ENCODE measurements at places on chromosomes 5 and 9.

DNA sequence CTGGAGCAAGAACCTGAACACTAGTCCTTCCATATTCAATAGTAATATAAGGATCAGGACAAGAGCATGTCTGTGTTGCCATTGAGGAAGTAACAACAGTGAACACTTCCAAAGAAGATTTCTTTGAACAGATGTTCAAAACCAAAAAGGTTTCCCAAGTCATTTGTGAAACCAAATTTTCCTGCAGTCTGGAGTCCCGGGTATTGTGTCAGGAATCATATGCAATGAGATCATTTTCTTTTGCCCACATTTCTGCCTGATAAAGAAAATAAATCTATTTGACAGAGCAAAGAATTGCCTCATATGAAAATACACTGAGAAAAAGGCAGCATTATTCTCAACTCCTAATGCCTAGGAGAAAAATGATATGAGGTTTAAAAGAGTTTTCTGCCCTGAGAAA, 151.7 kb downstream of the SNX18 start:
- DNase-seq: no peak

GRCh38 chr9:114461468-114461867, 43.8 kb downstream of the WHRN start:
- no peak for DNase-seq

- no peak for DNase-seq
Observed at GRCh38 chr9:73037613-73038012, 84.8 kb upstream of the ALDH1A1 start.

DNA sequence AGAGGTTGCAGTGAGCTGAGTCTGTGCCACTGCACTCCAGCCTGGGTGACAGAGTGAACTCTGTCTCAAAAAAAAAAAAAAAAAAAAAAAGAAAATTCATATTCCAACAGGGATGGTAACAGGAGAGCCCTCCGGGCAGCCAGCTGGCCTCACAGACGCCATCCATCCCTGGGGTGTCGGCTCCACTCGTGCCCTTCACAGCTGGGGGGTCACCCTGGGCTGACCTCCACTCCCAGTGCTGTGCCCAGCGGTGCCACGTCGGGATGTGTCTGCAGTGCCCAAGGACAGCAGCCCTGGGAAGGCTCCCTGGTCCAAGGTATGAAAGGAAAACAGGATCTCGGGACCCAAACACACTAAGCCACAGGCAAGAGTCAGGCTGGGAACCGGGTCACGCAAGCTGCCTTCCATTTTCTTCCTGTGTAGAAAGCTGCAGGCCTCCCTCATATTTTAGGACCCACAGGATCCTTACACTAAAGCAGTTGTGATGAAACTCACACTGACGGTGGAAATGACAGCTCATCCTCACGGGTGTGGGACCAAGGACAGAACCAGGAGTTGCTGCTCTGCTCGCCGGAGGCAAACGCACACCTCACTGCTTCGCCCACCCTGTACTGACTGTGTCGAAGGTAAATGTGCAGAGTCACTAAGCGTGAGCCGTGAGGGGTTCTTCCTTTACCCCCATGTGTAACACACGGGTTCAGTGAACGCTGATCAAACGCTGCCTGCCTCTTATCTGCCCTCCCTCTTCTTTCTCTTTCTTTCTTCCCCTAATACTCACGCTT, 5.3 kb downstream of the SLC12A7 start:
- no peak for DNase-seq

- no peak for DNase-seq
Observed at GRCh38 chr9:134681061-134681661, 39.6 kb downstream of the COL5A1 start.

- DNase-seq: no peak
Observed at GRCh38 chr5:151675611-151676313, 11.0 kb downstream of the SPARC start.

DNA sequence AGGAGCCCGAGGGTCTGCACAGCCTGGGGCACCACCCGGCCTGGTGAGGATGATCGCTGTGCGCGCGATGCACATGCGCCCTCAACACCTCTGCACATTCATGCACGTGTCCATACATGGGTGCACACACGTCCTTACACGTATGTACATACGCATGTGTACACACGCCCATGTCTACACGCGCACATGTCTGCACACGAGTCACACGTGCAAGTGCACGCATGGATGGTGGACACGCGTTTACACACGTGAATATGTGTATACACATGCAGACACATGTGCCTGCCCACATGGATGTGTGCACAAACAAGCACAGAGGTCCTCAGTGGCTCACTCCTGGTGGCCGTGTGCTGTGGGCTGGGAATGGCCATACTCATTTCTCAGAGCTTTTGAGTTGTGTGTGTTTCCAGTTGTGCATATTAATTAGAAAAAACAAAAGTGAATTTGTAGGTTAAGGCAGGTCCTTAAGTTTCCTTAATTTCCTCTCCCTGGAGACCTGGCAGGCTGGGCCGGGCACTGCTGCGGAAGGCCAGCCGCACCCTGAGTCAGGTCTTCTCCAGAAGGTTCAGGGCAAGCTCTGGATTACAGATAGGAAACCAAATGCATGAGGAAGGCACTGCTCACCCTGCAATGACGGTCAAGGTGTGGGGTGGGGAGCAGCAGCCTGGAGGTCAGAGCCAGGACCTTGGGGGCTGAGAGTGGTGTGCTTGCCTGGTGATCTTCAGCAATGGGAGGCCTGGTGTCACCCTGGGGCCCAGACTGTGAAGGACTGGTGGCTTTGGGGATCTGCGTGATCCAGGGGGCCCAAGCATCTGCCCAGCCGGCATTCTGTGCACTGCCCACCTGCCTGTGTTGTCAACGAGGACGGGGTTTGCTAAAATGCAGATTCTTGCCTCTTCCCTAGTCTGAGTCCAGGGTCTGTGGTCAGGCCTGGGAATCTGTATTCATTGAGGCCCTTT, 1.3 kb upstream of the RNU6ATAC start:
- peak; percentile 49 for DNase-seq

Measured in activated CD4-positive, CD25-positive, alpha-beta regulatory T cell treated with anti-CD3 and anti-CD28 coated beads, Interleukin-2, amount 50 U/mL, for 72 hours (primary cell).